Natural killer cell (primary cell): ENCODE measurements at places on chromosomes 4 and X.
A peak's percentile ranks its signal among the peaks of the same experiment; 100 is the strongest.

- no peak for DNase-seq
These were observed 10.3 kb upstream of the RAB33B start for GRCh38 chr4:139443661-139444060.

- no peak for DNase-seq
These were observed 671.8 kb downstream of the PCDH7 start for GRCh38 chr4:31391976-31392375.

- DNase-seq: no peak
These were observed 47.0 kb upstream of the NKAP start for GRCh38 chrX:119990556-119991004.

DNA sequence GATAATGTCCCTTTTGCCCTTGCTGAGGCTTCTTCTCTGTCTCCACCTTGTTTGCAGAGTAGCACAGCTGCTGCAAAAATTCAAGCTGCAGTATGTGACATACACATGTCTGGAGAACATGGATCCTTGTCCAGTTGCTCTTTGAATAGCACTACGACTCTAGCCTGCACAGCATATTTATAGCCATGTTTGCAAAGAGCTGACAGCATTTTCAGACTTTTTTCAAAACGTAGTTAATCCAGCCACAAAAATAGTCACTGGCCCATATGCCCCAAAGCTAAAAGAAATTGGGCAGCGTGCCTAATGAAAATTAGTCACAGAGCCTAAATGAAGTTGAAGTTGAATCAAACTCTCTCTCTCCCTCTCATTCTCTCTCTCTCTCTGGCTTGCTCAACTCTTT, 17.5 kb downstream of the SLC16A2 start:
- no peak for DNase-seq

- no peak for DNase-seq
These were observed 27.6 kb upstream of the HUWE1 start for GRCh38 chrX:53713987-53714579.

GRCh38 chr4:30181512-30181911, 538.7 kb upstream of the PCDH7 start:
- DNase-seq: no peak

GRCh38 chr4:185332575-185333464, 62.9 kb downstream of the LRP2BP start:
- DNase-seq: no peak

DNA sequence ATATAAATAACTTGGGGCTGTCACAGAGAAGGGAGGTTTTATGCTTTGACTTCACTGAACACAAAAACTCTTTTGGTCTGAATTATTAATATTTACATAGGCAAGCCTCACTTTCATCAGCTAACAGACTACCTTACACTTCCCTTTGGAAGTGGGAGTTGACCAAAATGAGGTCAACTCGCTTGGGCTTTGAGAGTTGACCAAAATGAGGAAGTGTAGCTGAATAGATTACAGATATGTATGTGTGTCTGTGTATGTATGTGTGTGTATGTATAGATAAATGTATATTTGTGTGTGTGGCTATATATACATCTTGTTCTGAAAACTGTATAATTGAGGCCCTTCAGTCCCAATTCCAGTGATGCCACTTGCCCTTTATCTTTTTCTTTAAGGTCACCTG, 113.3 kb upstream of the IL13RA1 start:
- DNase-seq: no peak

DNA sequence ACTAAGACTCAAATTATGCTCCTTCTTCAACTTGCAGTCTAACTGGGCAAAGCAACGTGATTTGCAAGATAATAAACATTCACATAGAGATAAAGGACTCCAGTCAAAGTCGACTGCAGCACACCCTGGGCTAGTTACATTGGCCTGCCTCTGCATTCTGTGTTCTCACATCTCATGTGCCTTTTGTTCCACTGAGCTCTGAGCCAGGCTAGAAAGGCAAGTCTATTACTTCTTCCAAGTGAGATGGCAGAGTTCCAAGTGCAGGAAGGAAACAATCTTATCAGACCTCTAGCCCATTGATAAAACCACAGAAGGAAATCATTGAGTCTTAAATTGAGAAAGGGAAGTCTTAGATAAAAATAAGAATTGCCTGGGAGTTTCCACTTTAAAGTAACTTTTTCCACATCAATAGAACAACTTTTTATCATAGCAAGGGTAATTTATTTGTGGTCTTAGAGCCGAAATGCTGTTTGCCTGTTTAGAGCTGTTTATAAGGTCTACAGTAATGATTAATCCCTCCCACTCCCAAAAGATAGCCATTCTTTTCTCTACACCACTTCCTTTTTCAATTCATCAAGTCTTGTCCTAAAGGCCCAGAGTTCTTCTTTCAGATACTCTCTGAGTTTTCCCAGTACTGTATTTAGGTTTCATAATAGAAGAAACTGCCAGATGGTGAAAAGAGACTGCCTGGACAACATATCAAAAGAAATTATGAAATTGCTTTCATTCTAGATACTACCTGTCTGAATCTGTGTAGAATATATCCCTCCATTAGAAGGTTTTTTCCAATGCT, 200.2 kb downstream of the GUCY2F start:
- DNase-seq: no peak

DNA sequence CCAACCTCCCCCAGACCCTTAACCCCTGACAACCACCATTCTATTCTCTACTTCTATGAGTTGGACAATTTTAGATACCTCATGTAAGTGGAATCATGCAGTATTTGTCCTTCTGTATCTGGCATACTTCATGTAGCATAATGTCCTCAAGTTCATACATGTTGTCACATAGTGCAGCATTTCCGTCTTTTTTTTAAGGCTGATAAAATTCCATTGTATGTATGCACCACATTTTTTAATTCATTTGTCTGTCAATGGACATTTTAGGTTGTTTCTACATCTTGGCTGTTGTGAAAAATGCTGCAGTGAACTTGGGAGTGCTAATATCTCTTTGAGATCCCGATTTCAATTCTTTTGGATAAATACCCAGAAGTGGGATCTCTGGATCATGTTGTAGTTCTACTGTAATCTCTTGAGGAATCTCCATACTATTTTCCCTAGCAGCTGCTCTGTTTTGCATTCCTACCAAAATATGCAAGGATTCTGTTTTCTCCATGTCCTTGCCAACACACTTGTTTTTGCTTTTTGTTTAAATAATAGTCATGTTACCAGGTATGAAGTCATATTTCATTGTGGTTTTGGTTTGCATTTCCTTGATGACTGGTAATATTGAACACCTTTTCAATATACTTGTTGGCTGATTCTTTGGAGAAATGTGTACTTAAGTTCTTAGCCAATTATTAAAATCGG, 48.8 kb upstream of the ADAD1 start:
- no peak for DNase-seq

DNA sequence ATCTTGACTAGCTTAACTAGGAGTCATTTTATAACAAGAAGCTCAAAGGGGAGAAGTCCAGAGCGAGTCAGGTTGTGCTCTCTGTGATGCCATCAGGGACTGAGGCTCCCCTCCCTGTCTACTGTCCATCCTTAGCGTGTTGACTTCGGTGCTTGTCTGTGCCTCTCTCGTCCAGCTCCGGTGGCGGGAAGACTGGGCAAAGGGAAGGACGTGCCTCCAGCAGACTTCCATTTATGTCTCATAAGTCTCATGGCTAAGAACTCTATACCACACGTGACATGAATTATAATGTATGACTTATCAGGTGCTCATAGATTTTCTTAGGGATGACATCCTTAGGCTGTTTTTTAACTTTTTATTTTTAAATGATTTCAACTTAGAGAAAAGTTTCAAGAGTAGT, 92.6 kb upstream of the TLR2 start:
- no peak for DNase-seq

GRCh38 chrX:2500091-2500802, 529 bp downstream of the DHRSX start:
- DNase-seq: peak; percentile 44

- no peak for DNase-seq
These were observed 79.3 kb upstream of the BCOR start for GRCh38 chrX:40177117-40177430.

- DNase-seq: peak; percentile 59
These were observed 18.2 kb downstream of the ELF4 start for GRCh38 chrX:130091980-130092522.

DNA sequence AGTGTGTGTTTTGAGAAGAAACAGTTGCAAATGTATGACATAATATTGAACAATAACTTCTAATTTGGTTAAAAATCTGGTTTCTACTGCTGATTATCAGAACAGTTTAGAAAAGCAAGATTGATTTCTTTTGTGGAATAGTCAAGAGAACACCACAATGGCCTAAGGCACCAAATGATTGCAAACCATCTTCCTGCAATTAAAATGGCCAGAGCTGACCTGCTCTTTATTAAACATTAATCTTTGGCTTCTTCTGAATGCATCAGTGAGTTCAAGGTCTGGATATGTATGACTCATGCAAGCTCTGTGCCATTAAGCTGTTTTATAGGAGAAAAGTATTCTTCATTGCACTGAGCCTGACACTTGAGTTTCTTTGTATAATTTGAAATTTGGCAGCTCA, 107.8 kb upstream of the PDHA2 start:
- no peak for DNase-seq

DNA sequence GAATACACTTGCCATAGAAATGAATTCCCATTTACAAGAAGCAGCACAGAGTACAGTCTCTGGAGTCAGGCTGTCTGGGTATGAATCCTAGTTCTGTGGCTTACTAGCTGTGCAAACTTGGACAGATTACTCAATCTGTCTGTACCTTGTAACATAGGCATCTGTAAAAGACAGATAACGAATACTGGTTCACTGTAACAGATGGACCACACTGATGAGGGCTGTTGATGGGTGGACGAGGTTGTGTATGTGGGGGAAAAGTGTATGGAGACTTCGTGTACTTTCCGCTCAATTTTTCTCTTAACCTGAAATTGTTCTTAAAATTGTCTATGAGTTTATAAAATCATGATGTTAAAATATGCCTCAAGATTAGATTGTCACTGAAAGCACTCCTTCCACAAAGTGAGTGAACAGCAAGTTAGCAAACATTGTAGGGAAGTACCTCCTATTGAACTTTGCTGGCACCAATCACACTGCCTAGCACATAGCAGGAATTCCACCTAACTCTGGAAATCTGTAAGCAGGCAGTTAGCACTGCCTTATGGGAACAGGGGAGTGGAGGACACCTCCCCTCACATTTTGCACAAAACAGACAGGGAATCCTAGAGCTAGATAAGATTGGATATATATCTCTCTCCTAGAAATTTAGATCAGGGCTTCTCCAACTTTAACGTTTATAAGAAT, 6.5 kb upstream of the EXOSC9 start:
- DNase-seq: no peak

GRCh38 chrX:136344320-136344719, 43.6 kb downstream of the ADGRG4 start:
- no peak for DNase-seq

DNA sequence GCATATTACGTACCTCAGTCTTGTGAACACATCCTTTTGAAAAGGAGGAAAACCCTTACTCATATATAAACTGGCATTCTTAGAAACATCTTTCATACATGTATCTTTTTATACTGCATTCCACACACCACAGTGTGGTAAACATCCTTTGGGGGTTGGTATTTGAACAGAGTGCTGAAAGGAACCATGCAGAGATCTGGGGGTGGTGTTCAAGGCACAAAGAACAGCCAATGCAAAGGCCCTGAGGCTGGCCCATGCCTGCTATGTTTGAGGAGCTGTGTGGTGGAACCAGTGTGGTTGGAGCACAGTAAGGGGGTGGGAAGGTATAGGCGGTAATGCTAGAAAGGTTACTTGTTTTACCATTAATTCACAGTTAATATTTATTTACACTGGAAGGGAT, 2.0 kb downstream of the ELK1 start:
- no peak for DNase-seq

GRCh38 chr4:79147251-79147650, 178.6 kb downstream of the NAA11 start:
- no peak for DNase-seq

DNA sequence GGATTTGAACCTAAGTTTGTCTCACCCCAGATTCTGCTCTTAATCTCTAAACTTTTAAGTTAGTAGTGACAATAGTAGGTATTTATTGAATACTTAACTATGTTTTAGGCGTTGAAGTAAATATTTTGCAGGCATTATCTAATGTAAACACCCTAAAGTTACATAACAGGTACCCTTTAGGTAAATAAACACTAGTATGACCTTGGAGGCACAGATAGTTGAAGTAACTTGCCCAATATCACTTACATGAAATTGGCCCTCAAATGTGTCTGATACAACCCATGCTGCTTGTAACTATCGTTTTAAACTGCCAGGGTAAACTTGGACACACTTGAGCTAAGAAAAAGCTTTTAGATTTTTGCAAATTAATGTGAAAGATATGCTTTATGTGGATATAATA, 3.0 kb downstream of the HPRT1 start:
- DNase-seq: no peak
